ENCODE measurements at places on chromosomes 13 and 19.

GRCh38 chr19:18135712-18136584 lies 17.0 kb upstream of the PIK3R2 start:
- no peak for DNase-seq

GRCh38 chr19:35560677-35561076 lies 2.8 kb downstream of the ATP4A start:
- no peak for DNase-seq

- DNase-seq = no peak
Observed at GRCh38 chr19:46902402-46902766, 41.6 kb downstream of the ARHGAP35 start.

DNA sequence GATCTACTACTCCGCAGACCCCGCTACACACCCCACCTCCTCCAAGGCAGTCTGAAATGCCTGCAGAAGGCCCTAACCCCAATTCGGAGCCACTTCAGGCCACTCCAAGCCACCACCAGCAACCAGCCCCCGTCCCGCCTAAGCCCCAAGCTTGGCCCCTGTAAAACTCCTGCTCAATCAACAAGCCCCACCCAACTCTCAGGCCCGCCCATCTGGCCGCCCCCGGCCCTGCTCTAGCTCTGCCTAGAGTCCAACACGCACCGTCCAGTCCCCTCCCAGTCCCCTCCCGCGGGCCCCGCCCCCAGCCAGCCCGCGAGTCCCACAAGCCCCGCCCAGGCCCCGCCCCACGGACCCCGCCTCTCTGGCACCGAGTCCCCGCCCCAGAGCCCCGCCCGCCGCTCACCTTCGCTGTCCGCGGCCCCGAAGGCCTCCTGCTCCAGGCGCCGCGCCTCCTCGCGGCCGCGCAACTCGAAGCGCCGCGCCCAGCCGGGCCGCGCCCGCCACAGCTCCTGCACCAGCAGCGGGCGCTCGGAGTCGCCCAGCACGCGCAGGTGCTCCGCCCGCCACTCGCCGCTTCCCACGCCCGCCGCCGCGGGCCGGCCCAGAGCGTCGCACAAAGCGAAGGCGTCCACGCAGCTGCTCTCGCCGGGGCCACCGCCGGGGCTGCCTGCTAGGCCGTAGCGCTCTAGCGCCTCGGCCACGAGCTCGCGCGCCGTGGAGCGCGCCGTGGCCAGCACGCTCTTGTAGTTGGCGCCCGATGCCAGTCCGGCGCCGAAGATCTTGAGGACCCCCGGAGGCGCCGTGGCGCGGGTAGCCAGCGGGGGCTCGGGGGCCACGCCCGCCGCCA lies 1.6 kb downstream of the RASIP1 start:
- peak; percentile 94 for DNase-seq

DNA sequence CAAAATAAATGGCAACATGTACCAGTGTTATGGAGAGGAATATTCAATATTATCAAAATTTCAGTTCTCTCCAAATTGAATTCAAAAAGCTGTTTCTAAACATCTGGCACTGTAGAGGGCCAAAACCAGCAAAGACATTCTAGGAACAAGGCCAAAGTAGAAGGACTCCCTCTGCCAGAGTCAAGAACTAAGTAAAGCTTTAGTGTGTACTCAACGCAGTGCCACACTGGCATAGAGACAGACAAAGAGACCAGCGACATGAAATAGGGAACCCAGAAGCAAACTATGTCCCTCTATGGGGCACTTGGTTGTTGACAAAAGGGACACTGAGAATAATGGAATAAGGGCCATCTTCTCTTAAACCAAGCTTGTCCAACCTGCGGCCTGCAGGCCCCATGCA lies 15.6 kb downstream of the SCGB2B2 start:
- no peak for DNase-seq

DNA sequence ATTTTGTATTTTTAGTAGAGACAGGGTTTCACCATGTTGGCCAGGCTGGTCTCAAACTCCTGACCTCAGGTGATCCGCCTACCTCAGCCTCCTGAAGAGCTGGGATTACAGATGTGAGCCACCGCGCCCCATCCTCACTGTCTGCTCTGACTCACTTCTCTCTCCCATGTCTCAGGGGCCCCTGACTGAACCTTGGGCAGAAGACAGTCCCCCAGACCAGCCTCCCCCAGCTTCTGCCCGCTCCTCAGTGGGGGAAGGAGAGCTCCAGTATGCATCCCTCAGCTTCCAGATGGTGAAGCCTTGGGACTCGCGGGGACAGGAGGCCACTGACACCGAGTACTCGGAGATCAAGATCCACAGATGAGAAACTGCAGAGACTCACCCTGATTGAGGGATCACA lies 5.0 kb downstream of the SIGLEC9 start:
- no peak for DNase-seq

DNA sequence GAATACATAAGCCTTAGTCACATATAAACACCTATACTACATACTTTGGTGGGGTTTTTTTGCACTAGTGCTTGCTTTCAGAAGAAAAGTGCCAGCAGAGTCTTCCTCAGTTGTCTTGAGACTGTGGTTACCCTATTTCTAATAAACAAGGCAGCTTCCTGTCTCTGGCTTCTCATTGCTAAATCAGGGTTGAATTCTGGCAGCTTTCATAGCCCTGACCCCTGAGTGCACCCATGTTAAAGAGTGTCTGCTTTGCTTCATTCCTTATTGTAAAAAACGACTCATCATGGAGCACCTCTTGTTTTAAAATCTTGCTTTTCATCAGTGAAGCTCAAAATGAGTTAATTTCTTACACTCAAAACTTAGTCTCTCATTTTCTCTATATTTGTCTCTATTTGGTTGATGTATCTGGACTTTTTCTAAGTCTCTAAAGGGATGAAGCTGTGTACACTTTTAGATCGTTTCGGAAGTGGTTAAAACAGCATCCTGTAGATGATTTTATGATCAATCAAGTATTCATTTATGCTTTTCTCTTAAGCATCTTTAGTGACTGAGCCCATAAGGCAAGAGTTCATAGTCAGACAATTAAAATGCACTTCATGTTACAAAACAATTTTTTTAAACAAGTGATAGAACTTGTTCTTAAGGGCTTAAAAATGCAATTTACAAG lies 72.1 kb downstream of the KLF12 start:
- DNase-seq = peak; percentile 59
